ENCODE measurements at places on chromosomes 6 and 20. TPM values are rescaled to one million over a fixed set of nuclear protein-coding genes. Genes with fewer than 3 reads are reported as not detected.

GRCh38 chr6:79571030-79571367 lies 33.8 kb upstream of the LCA5 start:
- no peak for DNase-seq

GRCh38 chr6:137236581-137237355 lies 17.6 kb upstream of the IFNGR1 start:
- DNase-seq = no peak

DNA sequence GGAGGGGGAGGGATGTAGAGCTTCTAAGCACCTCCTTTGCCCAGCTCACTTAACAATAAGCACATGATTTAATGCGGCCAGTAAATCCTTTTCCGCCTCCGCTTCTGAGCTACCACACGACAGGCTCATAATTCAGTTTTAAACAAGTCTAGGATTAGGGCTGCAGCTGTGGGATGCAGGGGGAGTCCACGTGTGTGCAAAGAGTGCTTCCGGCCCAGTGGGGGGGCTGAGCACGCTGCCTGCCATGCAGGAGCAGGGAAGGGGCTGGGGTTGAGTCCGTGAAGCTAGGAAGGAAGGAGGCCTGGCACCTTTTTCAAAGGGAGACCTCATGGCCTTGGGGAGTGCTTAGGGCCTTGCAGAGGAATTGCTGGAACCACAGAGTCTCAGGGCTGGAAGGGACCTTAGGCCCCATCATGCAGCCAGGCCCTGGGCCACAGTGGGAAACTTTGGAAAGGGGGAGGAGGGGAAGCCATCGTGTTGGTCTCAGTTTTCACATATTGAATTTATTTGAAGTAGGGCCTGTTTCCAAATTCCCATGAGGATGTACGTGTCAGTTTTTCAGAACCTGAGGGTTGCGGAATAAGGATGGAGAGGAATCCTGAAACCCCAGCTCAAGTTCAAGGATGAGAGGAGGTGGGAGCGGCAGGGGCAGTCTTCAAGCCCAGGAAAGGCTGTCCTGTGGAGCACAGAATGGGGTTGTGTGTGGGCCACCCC lies 96.1 kb downstream of the VEGFA start:
- DNase-seq = no peak

DNA sequence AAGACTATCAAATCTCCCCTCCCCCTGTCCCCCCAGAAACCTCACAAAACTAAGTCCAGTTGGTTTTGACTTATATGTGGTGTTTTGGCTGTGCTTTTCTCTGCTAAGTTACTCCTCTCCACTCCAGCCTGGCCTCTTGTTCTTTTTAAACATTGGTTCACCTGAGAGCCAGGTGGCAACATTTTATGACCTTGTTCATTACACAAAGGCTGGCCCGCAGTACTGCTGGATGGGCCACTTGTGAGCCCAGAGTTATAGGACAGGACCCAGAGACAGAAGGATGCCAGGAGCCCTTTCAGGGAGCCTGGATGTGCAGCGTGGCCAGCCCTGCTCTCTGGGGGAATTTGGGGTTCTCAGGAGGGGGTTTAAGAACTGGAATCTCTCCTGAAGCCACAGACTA lies 90.0 kb downstream of the RAMACL start:
- DNase-seq = no peak

GRCh38 chr6:32963866-32964265 lies 4.5 kb upstream of the BRD2 start:
- no peak for DNase-seq

- DNase-seq = no peak
These were observed at the start of gene DEFB110 for GRCh38 chr6:50021894-50022293. Gene DEFB110, minus strand, starts transcription at chr6:50021994. Its CDS starts 59 bp downstream, at chr6:50021935.

- DNase-seq = no peak
These were observed 4.7 kb upstream of the TUBB2A start for GRCh38 chr6:3162067-3162497.

- DNase-seq = no peak
These were observed 102.2 kb upstream of the KCNG1 start for GRCh38 chr20:51125105-51125504.

DNA sequence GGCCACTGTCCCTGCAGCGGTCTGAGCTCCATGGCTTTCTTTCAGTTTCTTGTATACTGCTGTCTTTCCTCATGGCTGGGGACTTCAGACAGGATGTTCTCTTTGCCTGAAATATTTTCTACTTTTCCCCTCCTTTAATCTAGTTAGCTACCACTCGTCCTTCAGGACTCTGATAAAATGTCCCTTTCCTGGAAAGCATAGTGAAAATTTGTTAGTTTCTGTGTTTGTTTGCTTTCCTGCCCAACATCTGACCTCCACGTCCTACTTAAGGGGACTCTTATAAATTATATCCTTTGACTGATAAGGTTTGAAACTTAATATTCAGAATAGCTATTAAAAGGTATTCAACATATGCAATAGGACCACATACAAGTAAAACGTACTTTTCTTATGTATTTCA lies 48.8 kb upstream of the KLHL31 start:
- no peak for DNase-seq

- DNase-seq = no peak
These were observed 29.3 kb downstream of the KCNQ5 start for GRCh38 chr6:72651174-72651573.

DNA sequence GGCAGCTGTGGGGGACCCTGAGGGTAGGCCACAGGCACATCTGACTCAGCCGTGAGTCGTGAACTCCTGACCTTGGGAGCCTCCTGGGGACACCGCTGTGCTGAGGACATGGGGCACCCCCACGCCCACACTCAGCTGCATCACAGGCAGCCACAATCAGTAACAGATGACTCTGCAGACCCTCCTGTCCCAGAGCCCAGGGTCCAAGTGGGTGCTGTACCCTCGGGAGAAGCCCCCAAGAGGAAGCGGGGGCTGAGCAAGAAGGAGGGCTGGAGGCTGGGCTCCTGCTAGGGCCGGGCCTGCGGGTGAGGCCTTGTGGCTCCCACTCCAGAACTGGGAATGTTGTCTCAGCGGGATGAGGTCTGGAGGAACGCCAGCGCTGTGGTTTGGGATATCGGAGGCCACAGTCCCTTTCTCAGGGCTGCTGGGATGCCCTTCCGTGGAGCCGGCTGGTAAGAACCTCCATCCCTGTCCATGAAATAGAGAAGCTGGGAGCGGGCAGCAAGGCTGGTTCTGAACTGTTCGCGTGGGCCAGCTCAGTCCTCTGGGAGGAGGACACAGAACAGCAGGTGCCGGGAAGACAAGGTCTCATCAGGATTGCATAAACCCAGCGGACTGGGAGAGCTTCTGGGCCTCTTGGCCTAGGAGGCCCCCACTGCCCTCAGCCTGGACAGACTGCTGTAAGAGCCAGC lies 3.1 kb upstream of the LAMA5 start:
- DNase-seq = no peak

DNA sequence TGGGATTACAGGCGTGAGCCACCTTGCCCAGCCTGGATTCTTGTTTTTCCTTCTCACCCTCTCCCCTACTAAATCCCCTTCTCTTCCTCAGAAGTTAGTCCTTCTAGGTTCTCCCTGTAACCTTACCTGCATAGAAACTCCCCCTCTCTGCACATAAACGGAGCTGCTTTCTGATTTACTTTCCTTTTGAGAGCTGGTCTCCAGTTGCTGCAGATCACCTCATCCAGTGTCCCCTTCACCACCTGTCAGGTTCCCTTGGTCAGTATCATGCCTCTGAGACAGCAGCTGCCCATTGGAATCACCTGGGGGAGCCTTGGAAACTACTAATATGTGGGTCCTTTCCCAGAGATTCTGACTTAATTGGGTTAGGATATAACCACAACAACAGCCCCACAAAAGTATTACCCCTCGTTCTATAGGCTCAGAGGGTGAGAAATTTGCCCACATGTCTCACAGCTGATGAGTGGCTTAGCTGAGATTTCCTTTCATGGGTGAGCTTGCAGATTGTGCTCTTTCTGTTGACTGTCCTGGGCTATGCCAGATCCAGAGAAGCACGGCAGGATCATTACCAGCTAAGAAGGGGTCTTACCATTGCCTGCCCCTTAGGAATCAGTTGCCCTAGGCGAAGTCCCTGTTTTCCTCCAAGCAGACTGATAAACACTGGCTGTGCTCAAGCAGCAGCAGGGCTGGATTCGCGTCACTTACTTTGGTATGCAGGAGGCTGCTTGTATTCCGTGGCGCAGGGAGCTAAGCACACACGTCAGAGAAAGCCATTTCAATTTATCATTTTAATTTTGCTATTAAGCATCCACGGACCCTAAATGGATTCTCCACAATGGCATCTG lies 51.3 kb downstream of the AKAP12 start:
- no peak for DNase-seq

- DNase-seq = no peak
These were observed 55.1 kb downstream of the KIAA0408 start for GRCh38 chr6:127404133-127404532.

DNA sequence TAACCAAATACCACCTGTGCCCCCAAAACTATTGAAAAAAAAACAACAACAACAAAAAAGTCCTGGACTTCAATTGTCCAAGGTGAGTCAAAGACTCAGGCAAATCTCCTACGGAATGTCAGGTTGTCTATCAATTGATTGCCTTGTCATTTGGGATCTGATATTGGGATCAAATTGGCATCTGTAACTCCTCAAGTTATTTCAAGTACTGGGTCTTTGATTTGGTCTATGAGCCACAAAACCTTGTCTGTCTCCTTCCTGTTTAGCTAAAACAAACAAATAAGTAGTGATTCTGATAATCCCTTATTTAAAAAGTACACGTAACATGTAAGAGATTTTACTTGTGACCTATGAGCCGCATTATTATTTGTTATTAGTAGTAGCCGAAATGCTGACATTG lies 231.6 kb upstream of the ZNF217 start:
- DNase-seq = no peak

DNA sequence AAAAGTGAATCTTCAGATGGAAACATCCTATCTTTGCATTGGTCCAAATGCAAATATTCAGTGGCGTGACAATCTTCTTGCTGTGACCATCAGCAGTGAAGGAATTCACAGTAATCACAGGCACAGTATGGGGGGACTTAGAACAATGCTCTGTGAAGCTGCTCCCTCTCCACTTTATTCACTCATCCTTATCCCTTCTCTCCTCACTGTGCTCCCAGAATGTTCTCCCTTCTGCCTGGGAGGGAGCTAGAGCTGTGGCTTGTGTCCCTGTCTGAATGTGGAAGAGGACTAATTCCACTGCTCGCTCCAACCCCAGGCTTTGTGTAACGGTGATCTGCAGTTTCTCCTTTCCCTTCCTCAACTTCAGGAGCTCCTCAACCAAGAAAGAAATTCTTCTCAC lies 243.7 kb downstream of the ALDH8A1 start:
- no peak for DNase-seq

DNA sequence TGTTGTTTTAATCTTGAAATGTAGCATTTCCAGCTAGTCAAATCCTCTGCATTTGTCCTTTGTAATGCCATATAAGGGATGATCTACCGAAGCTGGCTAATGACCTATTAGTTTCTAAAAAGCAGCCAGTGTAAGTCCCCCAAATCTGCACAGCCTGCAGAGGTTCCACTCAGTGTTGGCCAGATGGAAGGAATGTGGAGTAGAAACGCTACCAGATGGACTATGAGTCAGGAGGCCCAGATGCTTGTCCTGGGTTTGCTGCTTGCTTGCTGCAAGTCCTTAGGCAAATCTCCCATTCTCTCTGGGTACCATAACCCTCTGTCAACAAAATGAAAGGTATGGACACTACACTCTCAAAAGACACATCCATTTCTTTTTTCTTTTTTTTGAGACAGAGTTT lies 149.8 kb downstream of the BTBD9 start:
- no peak for DNase-seq

- DNase-seq = no peak
These were observed 9.2 kb downstream of the OR2A4 start for GRCh38 chr6:131692031-131692430.

DNA sequence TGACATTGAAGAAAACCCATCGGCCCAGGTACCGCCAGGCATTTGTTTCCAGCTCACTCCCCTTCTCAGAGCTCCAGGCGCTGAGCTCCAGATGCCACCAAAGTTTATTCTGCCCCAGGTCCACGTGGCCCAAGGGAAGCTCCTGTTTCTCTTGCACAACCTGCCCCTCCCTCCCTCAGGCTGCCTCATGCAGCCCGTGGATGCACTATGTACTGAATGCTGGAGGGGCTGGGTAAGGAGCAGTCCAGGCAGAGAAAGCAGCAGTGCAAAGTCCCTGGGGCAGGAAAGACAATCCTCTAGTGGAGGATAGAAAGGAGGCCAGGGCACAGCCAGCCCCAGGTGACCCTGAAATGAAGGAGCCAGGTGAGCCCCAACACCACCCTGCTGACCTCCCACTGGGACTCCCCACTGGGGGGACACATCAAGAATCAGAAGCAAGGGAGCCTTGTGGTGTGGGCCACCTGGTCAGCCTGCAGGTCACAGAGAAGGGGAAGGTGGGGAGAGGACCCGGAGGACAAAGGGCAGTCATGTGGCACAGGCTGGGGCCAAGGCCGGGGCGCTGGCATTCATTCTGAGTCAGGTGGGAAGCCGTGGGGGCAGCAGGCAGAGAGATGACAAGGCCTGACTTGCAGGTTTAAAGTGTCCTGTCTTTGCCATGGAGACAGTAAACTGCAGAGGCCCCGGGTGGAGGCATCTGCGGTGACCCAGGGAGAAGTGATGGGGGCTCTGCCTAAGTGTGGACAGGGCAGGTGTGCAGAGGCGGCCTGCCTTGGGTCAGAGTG lies 230.1 kb downstream of the PREX1 start:
- no peak for DNase-seq

DNA sequence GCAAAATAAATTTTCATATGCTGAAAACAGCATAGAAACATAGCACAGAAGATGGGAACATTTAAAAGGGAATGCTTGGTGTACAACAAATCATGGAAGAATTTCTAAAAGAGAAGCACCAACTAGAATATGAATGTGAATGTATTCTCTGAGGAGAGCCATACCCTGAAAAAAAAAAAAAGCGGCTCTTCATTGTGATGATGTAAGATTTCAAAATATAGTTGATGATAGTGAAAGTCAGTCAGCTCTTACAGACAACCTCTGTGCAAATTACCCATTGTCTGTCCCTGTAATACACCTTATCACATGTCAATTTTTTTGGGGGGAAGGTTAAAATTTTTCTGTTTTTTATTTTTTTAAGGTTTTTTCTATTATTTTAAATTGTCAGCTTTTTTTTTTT lies 58.6 kb upstream of the PTCHD4 start:
- no peak for DNase-seq

The SPATA25 gene
- not detected for polyA plus RNA-seq

The RSPH4A gene
- 0.12 TPM for polyA plus RNA-seq

The CLDN20 gene
- polyA plus RNA-seq = not detected

The EPB41L1 gene
- 1.8 TPM for polyA plus RNA-seq

The GATA5 gene
- polyA plus RNA-seq = not detected

The STX16 gene
- 56.7 TPM for polyA plus RNA-seq

The BCL2L1 gene
- polyA plus RNA-seq = 142 TPM

The MYMX gene
- polyA plus RNA-seq = not detected

The MAS1 gene
- not detected for polyA plus RNA-seq

The BIRC7 gene
- polyA plus RNA-seq = not detected

The GPLD1 gene
- 0.01 TPM for polyA plus RNA-seq

The PROCR gene
- 74.1 TPM for polyA plus RNA-seq

The COX7A2 gene
- 474 TPM for polyA plus RNA-seq

Measured in keratinocyte (primary cell).